ENCODE measurements at places on chromosomes 13 and 19.

DNA sequence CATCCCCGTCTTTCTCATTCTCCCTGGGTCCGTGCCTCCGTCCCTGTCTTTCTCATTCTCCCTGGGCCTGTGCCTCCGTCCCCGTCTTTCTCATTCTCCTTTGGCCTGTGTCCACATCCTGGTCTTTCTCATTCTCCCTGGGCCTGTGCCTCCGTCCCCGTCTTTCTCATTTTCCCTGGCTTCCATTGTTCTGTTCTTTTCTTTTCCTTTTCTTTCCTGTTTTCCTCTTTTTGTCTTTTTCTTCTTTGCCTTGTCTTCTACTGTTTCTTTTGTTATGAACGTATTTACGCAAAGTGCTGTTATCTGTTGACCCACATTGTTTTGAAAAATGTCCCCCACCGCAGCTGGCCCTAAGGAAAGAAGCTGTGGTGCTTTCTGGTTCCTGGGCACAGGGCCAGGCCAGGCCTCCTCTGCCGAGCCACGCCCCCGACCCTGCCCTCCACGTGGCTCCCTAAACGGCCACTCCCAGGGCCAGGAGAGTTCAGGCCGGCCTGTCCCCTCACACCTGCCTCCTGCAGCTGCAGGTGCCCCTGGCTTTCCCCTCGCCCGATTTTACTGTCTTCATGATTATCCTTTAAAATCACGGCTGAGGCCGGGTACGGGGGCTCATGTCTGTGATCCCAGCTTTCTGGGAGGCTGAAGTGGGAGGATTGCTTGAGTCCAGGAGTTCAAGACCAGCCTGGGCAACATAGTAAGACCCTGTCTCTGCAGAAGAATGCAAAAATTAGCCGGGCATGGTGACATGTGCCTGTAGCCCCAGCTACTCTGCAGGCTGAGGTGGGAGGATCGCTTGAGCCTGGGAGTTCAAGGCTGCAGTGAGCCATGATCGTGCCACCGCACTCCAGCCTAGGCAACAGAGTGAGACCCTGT lies 14.0 kb upstream of the TMPRSS9 start:
- no peak for DNase-seq

- DNase-seq, result no peak
Observed at GRCh38 chr13:104011505-104012241, 945.5 kb upstream of the SLC10A2 start.

- no peak for DNase-seq
Observed at GRCh38 chr13:99223587-99223986, 22.9 kb downstream of the UBAC2 start.

DNA sequence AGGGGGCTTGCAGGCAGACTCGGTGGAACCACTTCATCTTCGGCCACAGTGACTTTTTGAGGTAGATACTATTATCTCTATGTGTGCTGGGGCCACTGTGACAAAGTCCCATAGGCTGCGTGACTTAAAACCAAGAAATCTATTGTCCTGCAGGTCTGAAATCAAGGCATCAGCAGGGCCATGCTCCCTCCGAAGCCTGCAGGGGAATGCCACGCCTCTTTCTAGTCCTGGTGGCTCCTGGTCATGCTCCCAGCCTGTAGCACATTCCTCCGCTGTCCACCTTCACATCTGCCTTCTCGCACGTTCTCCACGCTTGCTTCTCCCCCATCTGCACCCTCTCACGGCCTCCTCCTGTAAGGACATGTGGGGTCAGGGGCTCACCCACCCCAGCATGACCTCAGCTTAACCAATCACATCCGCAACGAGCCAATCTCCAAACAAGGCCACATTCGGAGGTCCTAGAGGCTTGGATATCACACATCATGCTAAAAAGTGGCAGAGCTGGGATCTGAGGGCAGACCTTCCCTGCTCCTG lies 21.0 kb upstream of the RAB20 start:
- no peak for DNase-seq

DNA sequence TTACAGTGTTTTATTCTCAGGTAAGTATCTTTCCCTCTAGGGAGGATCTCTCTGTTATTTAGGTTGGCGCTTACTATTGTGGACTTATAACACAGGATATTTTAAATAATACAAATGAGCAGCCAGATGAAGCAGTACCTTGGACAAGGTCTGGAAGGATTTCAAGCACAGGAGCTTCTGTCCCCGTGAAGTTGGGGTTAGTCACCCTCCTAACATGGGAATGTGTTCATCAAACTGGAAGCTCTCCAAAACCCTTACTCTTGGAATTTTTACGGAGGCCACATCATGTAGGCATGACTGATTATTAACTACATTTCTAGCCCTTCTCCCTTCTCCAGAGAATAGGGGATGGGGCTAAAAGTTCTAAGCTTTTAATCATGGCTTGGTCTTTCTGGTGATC lies 38.3 kb upstream of the SPRY2 start:
- DNase-seq, result no peak

- DNase-seq, result no peak
Observed at GRCh38 chr13:40433001-40433400, 233.4 kb downstream of the FOXO1 start.

DNA sequence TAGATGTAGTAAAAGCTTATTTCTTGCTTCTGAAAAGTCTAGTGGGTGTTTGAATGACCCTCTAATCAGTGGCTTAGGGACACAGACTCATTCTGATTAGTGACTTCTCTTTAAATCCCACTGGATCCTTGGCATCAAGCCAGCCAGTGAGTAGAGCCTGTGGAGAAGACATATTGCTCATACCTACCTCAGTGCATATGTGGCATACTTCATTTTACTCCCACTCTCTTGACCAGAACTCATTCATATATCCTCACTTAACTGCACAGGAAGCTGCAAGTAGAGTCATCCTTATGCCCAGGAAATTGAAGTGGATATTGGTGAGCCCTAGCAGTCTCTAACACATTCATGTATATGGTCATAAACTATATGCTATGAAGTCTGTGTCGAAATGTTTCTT lies 148.3 kb downstream of the PDS5B start:
- DNase-seq, result no peak

- DNase-seq, result no peak
Observed at GRCh38 chr13:48161530-48162179, 66.8 kb upstream of the MED4 start.

- no peak for DNase-seq
Observed at GRCh38 chr13:97880311-97880675, 73.2 kb upstream of the IPO5 start.

DNA sequence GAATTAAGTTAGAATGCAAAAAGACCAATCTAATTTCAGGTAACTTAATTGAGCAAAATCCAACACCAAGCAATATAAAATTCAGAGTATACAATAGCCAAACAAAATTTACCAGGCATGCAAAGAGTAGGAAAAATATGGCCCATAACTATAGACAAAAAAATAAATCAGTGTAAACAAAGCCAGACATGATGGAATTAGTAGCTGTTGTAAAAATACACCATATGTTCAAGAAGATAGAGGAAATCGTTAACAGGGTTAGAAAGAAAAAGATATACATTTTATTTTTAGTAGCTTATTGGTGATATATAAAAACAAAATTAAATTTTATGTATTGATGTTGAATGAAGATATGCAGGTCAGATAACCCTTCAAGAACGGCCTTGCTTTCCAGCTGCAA lies 621.1 kb upstream of the MIR17HG start:
- no peak for DNase-seq

- no peak for DNase-seq
Observed at GRCh38 chr19:21835429-21835809, 563 bp downstream of the ZNF43 start.

DNA sequence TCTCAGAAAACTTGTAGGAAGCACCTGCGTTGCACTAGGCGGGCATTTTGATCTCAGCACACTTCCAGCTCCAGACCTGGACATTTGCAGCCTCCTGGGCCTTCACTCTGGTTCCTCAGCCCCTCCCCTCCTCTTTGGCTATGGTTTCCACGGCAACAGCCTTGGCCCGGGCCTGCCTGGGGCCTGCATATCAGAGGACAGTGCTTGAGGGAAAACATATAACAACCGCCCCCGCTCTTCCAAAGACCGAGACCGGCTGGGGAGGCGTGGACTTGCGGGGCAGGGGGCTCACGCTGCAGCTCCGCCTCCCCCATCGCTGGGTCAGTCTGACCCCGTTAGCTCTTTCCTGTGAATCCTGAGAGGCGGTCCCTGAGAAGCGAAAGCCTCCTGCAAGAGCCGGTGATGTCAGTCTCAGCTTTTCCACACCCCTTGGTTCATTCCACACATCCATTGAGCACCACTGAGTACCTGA lies 125.7 kb upstream of the PEG3 start:
- no peak for DNase-seq

DNA sequence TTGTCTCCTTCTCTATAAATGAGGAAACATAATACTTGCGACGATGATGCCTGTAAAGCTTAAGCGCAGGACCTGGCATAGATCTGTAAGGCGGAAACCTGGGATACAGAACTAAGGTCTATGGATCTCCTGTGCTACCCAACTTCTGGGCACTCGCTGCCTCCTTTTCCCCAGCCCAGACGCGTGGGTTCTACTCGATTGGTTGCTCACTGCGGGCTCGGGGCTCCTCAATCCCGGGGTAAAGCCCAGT lies 615 bp upstream of the PSMC4 start:
- DNase-seq, result no peak

DNA sequence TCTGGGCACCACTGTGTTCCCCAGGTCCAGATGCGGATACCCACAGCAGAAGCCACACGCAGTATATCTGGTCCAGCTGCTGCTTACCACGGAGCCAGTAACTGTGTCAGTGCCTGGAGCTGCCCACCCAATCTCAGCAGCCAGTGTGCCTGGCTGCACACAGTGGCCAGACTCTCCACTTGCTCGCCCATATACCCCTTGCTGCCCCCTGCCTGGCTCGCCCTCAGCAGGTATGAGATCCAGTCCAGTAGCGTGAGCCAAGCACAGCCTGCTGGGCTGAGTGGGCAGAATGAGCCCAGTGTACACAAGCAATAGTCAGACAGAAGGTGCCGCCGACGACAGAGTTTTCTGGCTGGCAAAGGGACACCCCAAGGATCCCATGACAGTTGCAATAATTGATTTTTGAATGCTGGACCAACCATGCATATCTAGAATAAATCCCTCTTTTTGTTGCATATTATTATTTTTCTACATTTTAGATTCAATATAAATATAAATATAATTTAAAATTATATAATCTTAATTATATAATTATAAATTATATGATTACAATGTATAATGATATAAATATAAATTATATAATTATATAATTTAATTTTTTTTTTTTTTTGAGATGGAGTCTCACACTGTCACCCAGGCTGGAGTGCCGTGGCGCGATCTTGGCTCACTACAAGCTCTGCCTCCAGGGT lies 918.8 kb upstream of the MIR17HG start:
- no peak for DNase-seq

DNA sequence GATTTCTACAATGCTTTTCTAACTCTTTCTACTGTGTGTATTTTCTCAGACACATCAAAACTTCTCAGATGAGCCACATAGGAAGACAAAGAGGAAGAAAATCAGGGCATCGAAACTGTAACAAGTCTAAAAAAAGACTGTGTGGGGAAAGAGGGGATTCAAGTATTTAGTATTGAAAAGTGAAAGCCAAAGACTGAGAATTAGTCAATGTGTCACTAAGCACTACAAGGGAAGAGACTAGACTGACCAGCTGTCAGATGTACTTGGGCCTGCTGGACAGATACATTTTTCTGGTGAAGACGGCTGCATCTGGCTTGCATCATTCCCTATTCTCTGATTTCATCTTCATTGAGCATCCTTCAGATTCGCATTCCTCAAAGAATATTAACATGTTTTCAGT lies 25.4 kb downstream of the COMMD6 start:
- no peak for DNase-seq

GRCh38 chr19:15112385-15112784 lies 5.2 kb downstream of the SYDE1 start:
- DNase-seq, result no peak

DNA sequence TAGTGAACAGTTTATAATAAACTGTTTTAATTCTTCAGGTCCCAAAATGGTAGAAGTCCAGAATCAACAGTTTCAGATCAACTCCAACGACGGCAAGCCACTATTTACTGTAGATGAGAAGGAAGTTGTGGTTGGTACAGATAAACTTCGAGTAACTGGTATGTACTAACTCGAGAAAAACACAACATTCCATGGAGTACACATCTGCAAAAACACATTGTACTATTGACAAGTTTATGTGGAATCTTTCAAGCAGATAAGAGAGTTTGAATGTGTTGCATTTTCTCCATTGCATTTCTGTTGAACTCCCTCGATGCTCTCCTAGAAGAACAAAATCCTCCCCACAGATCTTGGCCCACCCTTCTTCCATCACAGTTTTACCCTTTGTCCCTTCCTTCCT lies 98.5 kb downstream of the SGCG start:
- DNase-seq, result no peak

DNA sequence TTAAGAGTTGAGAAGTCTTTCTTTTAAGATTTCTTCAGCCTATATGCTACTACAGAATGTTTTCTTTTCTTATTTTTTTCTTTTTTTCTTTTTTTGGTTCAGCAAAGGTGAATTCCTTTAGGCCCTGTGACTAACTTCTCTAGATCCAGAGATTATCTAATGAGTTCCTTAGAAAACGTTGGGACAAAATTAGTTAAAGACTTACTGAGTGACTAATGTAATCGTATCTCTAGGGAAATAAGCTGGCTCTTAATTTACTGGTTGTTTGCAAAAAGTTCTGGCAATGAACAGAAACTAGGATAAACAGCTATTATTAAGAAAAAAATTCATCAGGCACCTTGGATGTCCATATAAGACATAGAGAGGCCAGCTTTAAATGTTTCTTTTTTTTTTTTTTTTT lies 30.7 kb upstream of the CSNK1A1L start:
- DNase-seq, result no peak

DNA sequence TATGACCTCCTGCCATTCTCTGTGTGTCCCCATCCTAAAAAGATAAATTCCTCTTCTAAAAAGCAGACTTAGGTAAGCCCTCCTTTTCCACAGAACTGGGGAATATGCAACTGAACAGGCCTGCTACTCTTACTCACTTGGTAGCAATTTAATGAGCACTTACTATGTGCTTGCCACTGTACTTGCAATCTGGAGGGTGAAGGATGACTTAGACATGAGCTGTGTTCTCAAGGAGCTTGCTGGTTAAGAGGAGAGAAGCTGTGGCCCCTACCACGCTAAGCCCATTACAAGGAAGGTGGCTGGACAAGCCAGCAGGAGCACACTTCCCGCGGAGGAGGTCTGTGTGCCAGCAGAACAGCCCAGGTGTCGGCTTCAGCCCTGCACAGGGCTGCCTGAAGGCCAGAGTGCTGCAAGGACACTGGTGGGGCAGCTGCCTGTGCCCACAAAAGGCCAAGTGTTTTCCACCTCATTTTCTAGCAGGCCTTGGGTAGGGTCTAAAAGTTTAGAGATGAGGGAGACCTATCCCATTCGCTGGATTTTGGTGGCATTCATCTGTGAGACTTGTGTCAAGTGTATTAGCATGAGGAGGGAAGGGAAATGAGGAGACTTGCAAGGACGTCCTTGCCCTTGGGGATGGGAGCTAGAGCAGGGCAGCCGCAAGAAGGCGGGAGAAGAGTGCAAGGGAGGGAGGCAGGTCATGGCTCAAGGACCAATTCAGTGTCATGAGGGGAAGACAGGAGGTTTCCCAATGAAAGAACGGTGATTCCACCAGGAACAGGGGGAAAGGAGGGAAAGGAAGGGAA lies 52.0 kb downstream of the COL4A1 start:
- DNase-seq, result no peak

GRCh38 chr13:58666331-58666730 lies 1034.8 kb downstream of the PCDH17 start:
- DNase-seq, result no peak

Measured in stimulated activated CD4-positive, alpha-beta T cell treated with anti-CD3 and anti-CD28 coated beads, Interleukin-1b, Interleukin-23, amount 100 ng/mL, for 24 hours (primary cell).